ENCODE measurements at places on chromosomes 7 and 10.

GRCh38 chr10:131571346-131571745 lies 259.8 kb upstream of the TCERG1L start:
- DNase-seq: no peak

- DNase-seq: no peak
Measured at GRCh38 chr10:51651063-51651462, 48.3 kb downstream of the CSTF2T start.

DNA sequence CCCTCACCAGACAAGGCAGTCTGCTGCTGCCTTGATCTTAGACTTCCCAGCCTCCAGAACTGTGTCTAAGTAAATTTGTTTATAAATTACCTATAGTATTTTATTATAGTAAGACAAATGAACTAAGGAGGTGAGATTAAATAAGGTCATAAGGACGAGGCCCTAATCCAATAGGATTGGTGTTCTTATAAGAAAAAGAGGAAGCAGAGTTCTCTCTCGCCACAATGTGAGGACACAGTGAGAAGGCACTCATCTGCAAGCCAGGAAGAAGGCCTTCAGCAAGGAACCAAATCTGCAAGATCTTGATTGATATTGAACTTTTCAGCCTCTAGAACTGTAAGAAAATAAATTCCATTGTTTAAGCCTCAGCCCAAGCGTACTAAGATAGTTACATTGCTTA lies 6.1 kb upstream of the ZNF438 start:
- no peak for DNase-seq

DNA sequence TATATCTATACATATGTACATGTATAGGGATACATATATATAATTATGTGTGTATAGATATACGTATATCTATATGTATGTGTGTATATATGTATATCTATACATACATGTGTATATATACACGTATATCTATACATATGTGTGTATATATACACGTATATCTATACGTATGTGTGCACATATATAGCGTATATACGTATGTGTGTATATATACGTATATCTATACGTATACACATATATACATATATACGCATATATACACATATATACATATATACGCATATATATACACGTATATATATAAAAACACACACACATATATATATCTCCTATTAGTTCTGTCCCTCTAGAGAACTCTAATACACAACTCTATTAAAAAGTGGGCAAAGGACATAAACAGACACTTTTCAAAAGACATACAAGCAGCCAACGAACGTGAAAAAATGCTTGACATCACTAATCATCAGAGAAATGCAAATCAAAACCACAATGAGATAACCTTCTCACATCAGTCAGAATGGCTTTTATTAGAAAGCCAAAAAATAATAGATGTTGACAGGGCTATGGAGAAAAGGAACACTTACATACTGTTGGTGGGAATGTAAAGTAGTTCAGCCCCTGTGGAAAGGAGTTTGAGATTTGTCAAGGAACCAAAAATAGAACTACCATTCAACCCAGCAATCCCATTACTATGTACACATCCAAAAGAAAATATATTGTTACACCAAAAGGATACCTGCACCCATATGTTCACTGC lies 22.0 kb upstream of the TMEM120A start:
- DNase-seq: no peak

- DNase-seq: no peak
Measured at GRCh38 chr7:47552621-47553020, 29.3 kb downstream of the TNS3 start.

- no peak for DNase-seq
Measured at GRCh38 chr10:61994405-61995219, 93.1 kb downstream of the ARID5B start.

DNA sequence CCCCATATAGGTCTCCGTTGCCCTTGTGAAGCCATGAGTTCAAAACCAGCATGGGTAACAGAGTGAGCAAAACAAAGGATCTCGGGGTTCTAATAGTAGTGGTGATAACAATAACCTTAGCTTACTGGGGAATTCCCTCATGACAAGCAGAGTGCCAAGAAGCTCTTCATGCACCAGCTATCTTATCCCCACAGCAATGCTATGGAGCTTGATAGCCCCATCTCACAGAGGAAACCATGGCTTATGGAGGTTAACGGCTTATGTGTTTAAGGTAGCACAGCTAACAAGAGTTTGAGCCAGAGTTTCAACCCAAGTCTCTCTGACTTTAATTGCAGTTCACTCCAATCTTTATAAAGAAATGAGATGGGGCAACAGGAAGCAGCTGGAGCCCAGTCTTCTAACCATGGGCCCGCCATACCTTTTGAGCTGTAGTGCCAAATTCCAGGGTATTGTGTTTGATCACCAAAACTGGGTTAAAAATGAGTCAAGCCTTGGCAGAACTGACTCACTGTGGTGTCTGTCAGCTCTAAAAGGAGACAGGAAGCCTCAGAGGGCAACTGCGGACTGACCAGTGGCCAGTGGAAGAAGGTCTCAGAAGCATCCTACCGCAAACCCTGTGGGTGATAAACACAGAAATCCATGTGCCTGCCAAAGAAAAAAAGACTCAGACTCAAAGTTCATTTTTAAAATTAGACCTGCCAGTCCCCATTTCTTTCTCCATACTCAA lies 16.5 kb upstream of the PLAU start:
- DNase-seq: no peak

All from T-helper 1 cell (primary cell).